Cardiac muscle cell (in vitro differentiated cells and primary cell): ENCODE measurements at places on chromosomes 1 and 21.

GRCh38 chr21:18759751-18760161 is 356.2 kb upstream of the TMPRSS15 start:
- DNase-seq: no peak

GRCh38 chr1:198649232-198649967 is 10.6 kb downstream of the PTPRC start:
- no peak for DNase-seq

DNA sequence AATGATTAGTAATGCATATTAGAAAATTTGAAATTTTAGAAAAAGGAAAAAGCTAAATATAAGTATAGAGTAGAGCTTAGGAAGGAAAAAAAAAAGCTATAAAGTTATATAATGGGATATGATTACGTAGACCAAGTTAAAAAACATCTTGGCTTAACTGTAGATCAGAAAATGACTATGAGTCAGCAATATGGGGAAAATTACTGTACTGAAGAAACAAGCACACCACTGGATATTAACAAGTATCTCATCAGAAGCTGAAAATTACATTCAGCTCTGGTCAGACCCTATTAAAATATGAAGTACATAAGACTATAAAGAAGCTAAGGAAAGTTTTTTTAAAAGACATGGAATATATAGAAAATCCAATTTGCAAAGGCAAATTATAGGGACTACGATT is 19.5 kb downstream of the DNAJC8 start:
- DNase-seq: no peak

DNA sequence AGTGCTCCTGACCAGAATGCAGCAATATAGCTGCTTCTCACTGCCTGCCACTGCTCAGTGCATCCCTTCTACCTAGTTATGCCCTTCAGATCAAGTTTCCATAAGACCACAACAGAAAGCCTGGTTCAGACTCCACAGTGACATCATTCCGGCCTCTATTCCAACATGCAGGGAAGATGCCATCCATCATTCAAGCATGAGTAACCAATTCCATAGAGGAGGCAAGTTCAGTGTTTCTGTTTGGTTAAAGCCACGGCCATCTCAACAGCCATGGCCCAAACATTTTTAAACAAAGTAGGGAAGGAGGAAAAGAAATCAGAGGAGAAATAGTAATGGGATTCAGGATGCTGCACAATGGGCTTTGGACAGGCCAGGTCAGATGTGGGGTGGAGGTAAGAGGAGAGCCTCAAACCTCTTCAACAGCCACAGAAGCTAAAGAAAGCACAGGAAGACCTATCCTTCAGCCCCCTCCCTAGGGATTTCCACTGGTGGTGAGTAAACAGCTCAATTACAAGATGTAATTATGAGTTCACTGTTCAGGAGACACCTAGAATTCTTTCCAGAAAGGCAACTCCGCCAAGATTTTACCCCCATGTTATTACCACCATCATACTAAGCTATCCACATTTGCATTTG is 484.9 kb downstream of the SETD4 start:
- no peak for DNase-seq

DNA sequence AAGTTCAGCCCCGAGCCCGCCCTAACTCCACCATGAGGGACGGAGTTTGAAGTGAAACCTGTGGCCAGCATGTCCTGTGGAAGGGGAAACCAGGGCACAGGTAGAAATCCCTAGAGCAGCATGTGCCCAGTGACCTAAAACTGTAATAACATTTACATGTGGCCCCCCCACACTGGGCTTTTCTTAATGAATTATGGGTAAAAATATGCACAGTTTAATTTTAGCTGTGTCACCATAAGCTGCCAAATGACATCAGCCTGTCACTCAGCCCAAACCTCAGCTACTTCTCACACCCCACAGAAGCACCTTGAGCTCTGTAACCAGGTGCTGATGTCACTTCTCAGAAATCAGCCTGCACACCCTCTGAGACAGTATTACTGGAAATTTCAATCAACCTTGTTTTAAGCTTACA is 50.0 kb upstream of the SLC19A1 start:
- DNase-seq: no peak

- no peak for DNase-seq
Observed at GRCh38 chr1:225972344-225973152, 26.6 kb downstream of the SDE2 start.

DNA sequence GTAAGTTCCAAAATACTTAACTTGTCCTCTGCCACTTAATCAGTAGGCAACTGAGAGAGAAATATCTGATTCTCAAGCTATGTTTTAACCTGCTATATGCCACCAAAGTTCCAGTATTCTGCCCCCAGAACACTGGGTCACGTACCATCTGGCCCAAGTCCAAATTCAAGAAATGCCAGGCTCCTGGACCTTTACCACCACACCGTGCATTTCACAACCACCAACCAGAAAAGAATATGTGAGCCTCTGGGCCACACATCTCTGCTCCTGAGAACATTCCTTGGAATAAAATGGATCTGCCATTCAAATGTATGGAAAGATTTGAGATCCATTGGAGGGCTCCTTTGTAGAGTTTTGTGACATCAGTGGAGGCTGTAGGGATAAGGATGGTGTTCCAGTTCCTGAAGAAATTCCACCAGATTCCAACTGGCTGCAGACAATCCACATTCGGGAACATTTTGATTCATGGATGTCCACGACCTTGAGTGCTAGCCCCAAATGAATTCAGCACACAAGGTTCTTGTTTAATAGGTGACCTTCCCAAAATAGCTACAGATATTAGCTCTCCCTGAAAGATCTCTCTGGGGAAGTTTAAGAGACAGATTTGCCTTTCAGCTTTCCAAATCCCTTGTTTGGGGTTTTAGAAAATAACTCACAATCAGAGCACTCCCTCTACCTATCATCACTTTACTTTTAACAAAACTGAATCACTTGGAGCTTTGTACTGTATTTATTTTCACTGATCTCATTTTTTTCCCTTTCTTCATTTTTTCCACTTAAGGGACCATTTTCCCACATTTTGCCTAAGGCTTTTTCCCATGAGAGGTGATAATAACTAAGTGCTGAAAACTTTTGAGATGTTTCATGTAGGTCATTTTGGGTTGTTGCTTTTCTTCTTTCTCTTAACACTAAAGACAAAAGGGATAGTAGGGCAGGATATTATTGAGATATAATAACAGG is 128.4 kb upstream of the ZC3H11B start:
- peak; percentile 15 for DNase-seq

DNA sequence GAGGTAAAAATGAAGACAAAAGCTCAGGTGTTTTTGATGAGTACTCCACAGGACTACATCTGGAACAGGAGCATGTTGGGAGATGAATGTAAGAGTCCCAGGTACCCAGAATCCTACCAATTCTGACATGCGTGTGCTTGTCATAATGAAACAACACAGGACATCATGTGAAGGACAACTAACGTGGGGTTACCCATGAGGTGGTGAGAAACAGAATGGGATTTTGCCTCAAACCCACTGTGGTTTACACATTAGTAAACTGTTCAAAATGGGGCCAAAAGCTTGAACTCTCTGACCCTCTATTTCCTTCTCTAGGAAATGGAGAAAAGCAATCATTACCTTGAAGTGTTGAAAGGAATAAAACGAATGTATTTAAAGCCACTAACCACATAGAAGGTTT is 266.2 kb downstream of the RGS7 start:
- no peak for DNase-seq

- DNase-seq: no peak
Observed at GRCh38 chr1:8450312-8450711, 132.4 kb downstream of the SLC45A1 start.

GRCh38 chr1:17979815-17980214 is 127.8 kb upstream of the IGSF21 start:
- DNase-seq: no peak

DNA sequence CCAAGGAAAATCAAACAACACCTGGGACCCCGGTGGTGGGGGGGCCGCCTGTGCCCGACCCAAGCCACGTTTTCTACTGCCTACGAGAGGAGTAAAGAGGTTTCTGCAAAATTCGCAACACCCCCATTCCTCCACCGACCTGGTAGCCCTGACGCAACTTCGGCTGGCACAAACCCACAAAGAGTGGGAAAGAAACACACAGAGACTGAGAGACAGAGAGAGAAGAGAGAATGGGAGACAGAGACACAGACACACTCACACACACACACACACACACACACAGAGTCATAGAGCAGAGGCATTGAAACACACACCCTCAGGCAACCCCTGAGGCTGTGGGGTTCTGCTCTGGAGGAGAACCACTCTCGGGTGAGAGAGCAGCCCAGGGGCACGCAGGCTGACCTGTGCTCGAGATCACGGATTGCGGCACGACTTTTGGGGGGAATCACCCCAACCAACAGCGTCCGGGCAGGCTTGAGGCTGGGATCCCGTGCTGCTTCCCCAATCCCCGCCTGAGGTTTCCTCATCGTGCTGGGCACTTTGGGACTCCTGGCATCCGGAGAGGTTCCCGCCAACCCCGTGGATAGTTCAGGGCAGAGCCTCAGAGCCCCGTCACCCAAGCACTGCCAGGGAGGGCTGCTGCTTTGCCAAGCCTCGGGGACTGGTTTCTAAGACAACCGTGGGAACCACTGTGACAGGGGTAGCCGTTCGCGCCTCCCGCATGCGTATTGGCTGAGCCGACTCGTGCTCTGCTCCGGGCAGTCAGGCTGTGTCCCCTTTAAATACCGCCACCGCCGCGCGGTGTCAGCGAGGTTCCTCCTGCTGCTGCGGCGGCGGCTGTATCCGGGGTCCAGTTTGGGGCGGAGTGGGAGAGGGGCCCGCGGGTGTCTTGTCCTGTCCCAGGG is 682.4 kb upstream of the TPTE start:
- DNase-seq: no peak

- no peak for DNase-seq
Observed at GRCh38 chr1:186996816-186997215, 168.1 kb downstream of the PLA2G4A start.

GRCh38 chr1:37474697-37475379 is 458 bp downstream of the ZC3H12A start:
- DNase-seq: peak; percentile 35

- DNase-seq: no peak
Observed at GRCh38 chr1:25698252-25698651, 81.7 kb downstream of the MAN1C1 start.
